NCI-H1048 (cell line): ENCODE measurements at places on chromosomes 12 and 14.

DNA sequence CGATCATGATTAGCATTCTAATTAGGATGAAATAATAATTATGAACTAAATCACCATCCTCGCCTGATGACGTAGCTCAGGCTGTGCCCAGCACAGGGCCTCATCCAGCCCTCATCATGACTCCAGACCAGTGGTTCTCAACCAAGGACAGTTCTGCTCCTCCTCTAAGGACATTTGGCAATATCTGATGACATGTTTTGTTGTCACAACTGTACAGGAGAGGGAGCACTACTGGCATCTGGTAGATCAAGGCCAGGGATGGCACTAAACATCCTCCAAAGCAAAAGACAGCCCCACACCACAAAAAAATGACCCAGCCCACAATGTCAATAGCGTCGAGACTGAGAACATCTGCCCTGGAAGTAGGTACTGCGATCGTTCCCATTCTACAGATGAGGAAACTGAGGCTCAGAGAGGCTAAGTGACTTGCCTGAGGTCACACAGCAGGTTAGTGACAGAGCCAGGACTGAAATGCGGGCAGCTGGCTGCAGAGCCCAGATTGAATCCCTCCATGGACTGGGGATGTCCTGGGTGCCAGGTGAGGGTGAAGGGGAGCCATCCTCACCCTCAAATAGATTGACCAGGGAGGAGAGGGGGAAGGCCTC is 15.5 kb downstream of the TRPV4 start:
- DNase-seq, result no peak

- no peak for DNase-seq
These were observed 14.0 kb upstream of the KLRD1 start for GRCh38 chr12:10293570-10294227.

- DNase-seq, result no peak
These were observed 713.9 kb upstream of the USP15 start for GRCh38 chr12:61546296-61546695.

GRCh38 chr14:33786091-33786825 is 164.6 kb downstream of the EGLN3 start:
- DNase-seq, result no peak

DNA sequence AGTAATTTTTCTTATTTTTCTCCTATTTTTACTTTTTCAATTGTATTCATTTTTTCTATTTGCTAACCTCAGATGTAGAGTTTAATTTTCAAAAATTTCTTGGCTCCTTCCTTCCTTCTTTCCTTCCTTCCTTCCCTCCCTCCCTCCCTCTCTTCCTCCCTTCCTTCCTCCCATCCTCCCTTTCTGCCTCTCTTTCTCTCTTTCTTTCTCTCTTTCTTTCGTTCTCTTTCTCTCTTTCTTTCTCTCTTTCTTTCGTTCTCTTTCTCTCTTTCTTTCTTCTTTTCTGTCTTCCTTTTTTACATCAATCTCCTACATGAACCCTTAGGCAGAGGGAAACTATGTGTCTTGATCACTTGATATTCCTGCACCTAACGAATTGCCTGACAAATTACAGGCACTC is 12.4 kb upstream of the GYS2 start:
- no peak for DNase-seq

GRCh38 chr14:51925980-51926379 is 63.4 kb upstream of the RTRAF start:
- DNase-seq, result no peak

DNA sequence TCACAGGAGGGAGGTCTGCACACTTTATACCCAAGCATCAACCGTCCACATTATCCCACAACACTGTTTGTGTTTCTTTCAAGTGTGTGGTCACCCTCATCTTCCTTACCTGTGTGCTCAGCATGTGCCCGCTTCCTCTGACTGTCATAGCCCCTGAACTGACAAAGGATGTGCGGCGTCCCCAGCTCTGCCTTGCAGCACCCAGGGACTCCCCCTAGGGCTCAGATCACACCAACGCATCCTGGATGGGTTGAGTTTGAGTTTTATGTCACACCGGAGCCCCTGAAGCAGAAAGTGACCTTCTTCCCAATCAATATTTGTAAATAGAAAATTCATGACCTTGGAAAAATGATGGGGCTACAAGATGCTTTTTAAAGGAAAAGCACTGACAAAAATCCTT is 770.7 kb upstream of the TMEM132C start:
- no peak for DNase-seq

- no peak for DNase-seq
These were observed 7.7 kb downstream of the ANAPC5 start for GRCh38 chr12:121344506-121344905.

GRCh38 chr12:101696251-101697196 is 916 bp upstream of the CHPT1 start:
- no peak for DNase-seq

DNA sequence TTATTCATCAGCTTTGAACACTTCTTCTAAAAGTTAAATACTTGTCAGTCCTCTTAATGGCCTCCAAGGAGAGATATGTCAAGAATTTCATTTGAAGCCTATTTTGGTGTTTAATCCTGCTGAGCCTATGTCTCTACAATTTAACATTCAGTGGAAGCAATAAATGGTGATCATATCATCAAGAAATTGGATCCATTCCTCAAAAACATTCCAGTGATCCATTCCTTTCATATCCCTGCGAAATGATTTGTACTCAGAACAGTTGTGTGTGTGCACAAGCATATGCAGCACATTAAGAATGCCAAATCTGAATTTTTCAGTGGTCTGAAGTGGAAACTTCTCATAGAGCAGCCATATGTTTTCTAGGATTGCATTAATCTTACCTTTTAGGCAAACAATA is 373.7 kb upstream of the SYT1 start:
- DNase-seq, result no peak

DNA sequence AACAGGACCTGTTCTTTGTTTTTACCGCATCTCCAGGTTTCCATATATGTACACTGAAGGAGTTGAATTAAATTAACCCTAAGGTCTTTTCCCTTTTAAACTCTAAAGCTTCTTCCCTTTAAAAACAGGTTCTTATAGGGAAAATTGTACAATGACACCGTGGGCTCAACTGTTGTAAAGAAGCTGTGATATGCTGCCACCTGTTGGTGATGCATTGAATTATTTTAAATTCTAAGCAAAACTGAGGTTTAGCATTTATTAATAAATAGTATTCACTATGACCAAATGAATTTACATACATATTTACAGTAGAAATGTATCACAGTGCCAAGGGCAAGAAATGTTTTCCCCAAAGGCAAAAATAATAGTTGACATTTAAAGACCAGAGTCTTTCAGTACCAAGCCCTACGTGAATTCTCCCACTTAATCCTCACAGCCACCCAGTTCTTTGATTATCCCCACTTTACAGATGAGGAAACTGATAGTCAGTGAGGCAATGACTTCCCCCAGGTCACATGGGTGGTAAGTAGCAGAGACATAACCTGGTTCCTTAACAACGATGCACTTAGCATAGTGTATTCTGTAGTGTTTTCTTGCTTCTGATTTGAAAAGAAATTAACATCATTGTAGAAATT is 35.7 kb upstream of the TMEM263 start:
- peak; percentile 38 for DNase-seq

DNA sequence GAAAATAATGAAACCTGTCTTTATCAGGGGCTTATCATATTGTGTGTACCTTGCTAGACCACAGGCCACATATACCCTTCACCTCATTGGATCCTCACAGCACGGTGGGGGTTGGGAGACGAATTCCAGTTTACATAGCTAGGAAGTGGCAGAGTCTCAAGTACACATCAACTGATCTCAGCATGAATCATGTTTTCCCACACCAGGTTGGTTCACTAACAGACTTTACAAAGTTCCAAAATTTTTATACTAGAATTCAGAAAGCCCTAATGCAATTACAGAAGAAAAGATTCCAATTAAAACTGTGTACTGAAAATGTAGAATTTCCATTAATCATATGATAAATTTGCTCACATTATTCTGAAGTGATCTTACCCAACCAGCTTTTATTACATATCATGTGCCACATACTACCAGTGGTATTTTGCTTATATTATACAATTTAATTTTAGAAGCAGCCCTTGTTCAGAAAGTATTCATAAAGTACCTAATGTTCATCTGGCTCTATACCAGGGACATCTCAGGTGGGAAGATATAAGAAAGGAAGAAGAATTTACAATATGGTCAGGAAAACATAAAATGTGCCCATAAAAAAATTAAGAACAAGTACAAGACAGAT is 196.2 kb downstream of the ITPR2 start:
- DNase-seq, result no peak
